ENCODE measurements at places on chromosomes 7 and 10. TPM values are rescaled to one million over a fixed set of nuclear protein-coding genes. Genes with fewer than 3 reads are reported as not detected.

DNA sequence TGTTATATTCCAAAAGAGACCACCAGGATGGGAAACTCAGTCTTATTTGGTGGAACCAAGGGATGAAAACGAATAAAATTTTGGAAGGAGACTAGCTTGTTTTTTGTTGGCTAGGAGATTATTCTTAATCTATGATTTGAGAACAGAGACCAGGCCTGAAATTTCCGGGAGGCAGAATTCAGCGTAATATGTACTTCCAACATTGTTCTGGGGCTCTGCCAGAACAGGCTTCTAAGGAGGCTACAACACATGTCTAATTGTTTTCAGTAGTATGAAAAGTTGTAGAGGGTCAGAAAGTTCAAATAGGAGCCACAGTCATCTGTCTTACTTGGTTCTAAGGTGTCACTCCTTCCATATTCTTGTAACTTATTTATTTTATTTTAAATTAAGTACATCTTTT is 1.7 kb downstream of the DDX21 start:
- no peaks in the 10 kb centered on the region for H3K27me3 ChIP-seq
- H3K27ac ChIP-seq = peak overlapping the region; percentile 98
- H3K4me3 ChIP-seq = peak overlapping the region; percentile 97
- peaks cover 46% of the 10 kb centered on the region for H3K4me1 ChIP-seq
- peaks cover 33% of the 10 kb centered on the region for H3K36me3 ChIP-seq
- DNase-seq = no peak

DNA sequence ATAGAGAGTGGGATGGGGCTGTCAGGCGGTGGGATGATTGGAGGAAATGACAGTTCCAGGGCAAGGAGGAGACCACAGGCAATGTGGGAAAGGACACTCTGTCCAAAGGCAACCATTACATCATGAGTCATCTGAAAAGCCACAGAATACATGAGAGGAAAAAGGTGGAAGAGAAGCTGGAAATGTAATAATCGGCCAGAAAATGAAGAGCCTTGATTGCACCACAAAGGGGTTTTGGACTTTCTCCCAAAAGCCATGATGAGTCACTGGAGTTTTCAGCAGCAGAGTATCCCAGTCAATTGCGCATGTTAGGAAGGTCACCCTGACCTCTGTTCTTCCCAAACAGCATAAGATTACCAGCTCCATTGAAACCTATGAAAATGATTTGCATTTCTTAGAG is 222.0 kb downstream of the LHFPL3 start:
- no peaks in the 10 kb centered on the region for H3K27me3 ChIP-seq
- H3K4me1 ChIP-seq = no peaks in the 10 kb centered on the region
- DNase-seq = no peak
- H3K27ac ChIP-seq = no peak overlapping the region
- no peak overlapping the region for H3K4me3 ChIP-seq

DNA sequence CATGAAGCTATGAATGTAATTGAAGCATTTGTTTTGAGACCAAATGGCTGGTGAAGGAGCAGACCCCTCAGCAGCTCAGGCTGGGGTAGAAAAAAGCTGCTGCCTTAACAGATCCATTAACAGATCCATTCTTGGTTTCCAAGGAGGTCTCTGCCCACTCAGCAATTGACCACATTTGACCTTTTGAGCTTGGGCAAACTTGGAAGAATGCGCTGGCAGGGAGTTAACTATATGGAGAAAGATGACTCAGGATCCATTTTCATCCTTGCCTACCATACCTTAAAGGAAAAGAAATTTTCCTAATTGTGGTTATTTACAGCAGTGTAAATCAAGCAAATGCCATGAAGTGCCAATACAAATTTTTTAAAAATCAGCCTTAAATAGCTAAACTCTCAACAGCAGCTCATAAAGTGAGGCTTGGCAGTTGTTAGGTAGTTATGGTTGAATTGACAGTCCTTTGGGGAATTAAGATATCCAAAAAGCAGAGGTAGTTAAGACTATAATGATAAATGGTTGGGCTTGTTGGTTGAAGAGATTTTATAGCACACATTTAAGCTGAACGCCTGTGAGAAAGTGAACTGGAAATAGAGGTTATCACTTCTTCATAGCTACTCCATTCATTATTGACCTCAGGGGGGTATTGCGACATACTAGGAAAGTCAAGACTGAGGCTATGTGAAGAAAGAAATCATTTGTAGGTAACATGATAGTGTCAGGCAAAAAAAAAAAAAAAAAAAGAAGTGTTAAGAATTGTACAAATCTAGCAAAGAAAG is 83.9 kb downstream of the MKX start:
- H3K4me3 ChIP-seq = no peak overlapping the region
- no peaks in the 10 kb centered on the region for H3K4me1 ChIP-seq
- no peak for DNase-seq
- peaks cover 3% of the 10 kb centered on the region for H3K27me3 ChIP-seq

- peaks cover 42% of the 10 kb centered on the region for H3K27me3 ChIP-seq
- peaks cover 12% of the 10 kb centered on the region for H3K4me1 ChIP-seq
- H3K4me3 ChIP-seq = no peak overlapping the region
- H3K27ac ChIP-seq = no peak overlapping the region
- H3K36me3 ChIP-seq = no peaks in the 10 kb centered on the region
Observed at GRCh38 chr7:137848095-137848494, 1.3 kb upstream of the DGKI start.

DNA sequence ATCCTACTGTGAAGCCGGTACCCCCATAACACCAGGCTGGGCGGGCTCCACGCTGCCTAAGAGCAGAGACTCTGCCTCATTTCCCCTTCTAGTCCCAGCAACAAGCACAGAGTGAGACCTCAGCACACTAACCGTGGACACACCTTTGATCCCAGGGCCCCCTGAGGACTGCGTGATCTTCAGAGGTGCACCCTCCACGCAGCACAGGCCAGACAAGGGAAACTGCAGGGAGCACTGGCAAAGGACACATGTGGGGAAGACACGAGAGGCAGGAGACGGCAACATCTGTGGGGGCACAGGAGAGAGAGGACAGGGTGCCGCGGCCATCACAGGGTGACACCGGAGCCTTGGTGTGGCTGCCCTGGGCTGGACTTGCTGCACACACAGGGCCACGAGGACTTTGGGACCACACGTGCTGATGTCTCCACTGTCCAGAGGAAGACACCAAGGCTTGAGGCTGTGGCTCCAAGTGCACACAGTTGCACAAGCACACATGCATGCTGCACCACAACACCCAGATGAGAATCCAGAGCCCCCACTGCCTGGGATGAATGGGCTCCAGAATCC is 128.8 kb downstream of the PTPRN2 start:
- H3K4me3 ChIP-seq = no peak overlapping the region
- no peaks in the 10 kb centered on the region for H3K4me1 ChIP-seq
- no peaks in the 10 kb centered on the region for H3K27me3 ChIP-seq
- no peaks in the 10 kb centered on the region for H3K36me3 ChIP-seq
- H3K27ac ChIP-seq = no peak overlapping the region

DNA sequence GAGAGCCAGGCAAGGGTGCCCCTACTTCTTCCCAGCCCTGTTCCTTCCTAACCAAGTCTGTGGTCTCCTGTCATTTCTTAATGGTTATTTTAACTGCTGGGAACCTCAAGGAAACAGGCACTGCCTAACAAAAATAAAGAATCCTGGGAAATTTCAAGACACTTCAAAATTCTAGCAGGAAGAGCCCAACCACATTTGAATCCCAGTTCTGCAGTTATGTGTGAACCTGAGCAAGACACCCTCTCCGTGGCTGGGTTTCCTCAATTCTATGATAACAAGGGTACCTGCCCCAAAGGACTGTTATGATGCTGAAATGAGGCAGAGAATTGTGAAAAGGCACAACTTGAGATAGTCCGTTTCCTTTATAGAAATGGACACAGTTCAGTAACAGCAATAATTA is 36.2 kb upstream of the DUSP5 start:
- no peak overlapping the region for H3K4me3 ChIP-seq
- H3K27me3 ChIP-seq = no peaks in the 10 kb centered on the region
- no peaks in the 10 kb centered on the region for H3K36me3 ChIP-seq

- H3K36me3 ChIP-seq = no peaks in the 10 kb centered on the region
- H3K4me1 ChIP-seq = no peaks in the 10 kb centered on the region
- no peak overlapping the region for H3K27ac ChIP-seq
- DNase-seq = no peak
- no peaks in the 10 kb centered on the region for H3K27me3 ChIP-seq
Observed at GRCh38 chr7:90225181-90225580, 13.6 kb downstream of the STEAP2 start.

- no peaks in the 10 kb centered on the region for H3K36me3 ChIP-seq
- H3K4me1 ChIP-seq = no peaks in the 10 kb centered on the region
- no peaks in the 10 kb centered on the region for H3K27me3 ChIP-seq
- H3K4me3 ChIP-seq = no peak overlapping the region
Observed at GRCh38 chr10:19546224-19546623, 270.0 kb upstream of the PLXDC2 start.

- no peak for DNase-seq
- H3K4me3 ChIP-seq = no peak overlapping the region
- no peak overlapping the region for H3K27ac ChIP-seq
Observed at GRCh38 chr10:36679554-36679953, 445.8 kb upstream of the ANKRD30A start.

- no peak overlapping the region for H3K4me3 ChIP-seq
- no peak for DNase-seq
- H3K27me3 ChIP-seq = no peaks in the 10 kb centered on the region
Observed at GRCh38 chr7:130926001-130926691, 192.1 kb upstream of the KLF14 start.

DNA sequence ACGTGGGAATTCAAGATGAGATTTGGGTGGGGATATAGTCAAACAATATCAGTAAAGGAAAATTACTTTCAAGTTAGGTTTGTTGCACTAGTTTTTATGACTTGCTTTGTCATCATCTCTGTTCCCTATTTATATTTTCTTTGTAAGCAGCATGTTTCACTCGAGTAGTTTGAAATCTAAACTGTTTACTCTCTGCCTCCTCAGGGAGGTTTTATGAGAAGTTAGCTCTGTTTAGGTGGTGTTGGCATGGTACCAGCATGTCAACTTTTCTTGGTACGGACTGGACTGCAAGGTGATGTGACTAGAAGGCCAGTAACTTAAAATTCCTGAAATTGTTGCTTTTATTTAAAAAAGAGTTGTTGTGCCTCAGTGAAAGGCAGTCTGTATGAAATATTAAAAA is 59.2 kb upstream of the MTPN start:
- no peaks in the 10 kb centered on the region for H3K4me1 ChIP-seq
- H3K27me3 ChIP-seq = no peaks in the 10 kb centered on the region
- no peak overlapping the region for H3K27ac ChIP-seq
- H3K4me3 ChIP-seq = no peak overlapping the region
- H3K36me3 ChIP-seq = no peaks in the 10 kb centered on the region

DNA sequence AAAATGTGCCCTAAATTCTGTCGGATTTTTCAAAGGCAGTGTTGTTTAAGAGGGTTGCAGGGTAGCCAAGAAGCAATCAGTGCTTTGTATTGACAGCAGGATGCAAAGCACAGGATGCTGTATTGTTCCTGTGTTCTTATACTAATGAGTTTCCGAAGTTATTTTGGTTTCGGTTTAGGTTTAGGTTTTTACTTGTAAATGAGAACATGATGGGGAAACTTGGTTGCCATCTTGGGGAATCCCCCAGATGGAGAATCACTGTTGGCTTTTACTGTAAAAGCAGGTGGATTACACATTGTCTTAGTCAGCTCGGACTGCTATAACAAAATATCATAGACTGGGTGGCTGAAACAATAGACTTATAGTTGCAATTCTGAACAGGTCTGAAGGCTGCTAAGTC is 72.1 kb downstream of the INHBA start:
- H3K36me3 ChIP-seq = no peaks in the 10 kb centered on the region
- no peak for DNase-seq
- no peaks in the 10 kb centered on the region for H3K27me3 ChIP-seq
- no peak overlapping the region for H3K4me3 ChIP-seq

DNA sequence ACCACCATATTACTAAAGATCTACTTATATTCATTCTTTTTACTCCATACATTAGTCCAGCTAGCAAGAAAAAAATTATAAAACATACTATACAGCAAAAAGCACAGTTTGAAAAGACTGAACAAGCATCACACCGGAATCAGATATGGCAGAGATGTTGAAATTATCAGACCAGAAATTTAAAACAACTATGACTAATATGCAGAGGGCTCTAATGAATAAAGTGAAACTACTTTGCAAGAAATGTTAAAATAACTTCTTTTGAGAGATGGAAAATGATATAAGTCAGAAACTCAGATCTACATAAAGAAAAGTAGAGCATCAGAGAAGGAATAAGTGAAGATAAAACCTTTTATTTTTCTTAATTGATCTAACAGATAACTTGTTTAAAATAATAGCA is 50.9 kb downstream of the SGCE start:
- no peak for DNase-seq
- H3K27ac ChIP-seq = no peak overlapping the region
- H3K27me3 ChIP-seq = no peaks in the 10 kb centered on the region
- H3K4me3 ChIP-seq = no peak overlapping the region
- no peaks in the 10 kb centered on the region for H3K4me1 ChIP-seq
- H3K36me3 ChIP-seq = no peaks in the 10 kb centered on the region

DNA sequence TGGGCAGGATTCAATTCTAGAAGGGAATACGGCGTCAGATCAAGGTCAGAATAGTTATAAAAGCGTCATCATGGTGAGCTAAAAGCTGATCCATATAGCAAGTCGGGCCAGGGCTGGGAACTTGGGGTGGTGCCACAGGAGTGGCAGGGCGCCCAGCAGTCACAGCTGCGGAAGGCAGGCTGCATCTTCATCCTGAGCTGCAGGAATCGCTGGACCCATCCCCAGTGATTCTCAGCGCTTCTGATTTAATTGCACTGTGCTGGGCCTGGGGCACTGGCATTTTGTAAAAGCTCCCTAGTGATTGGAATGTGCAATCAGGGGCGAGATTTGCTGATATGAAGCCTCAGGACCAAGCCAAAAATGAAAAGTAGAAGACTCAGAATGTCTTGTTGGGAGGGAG is 135.3 kb downstream of the CTTNBP2 start:
- no peak for DNase-seq
- no peaks in the 10 kb centered on the region for H3K36me3 ChIP-seq
- no peaks in the 10 kb centered on the region for H3K27me3 ChIP-seq
- H3K4me3 ChIP-seq = no peak overlapping the region

GRCh38 chr7:30594048-30594539 is 584 bp upstream of the GARS1 start:
- H3K27ac ChIP-seq = peak overlapping the region; percentile 90
- H3K36me3 ChIP-seq = peaks cover 7% of the 10 kb centered on the region
- H3K27me3 ChIP-seq = no peaks in the 10 kb centered on the region
- peak overlapping the region; percentile 85 for H3K4me3 ChIP-seq

DNA sequence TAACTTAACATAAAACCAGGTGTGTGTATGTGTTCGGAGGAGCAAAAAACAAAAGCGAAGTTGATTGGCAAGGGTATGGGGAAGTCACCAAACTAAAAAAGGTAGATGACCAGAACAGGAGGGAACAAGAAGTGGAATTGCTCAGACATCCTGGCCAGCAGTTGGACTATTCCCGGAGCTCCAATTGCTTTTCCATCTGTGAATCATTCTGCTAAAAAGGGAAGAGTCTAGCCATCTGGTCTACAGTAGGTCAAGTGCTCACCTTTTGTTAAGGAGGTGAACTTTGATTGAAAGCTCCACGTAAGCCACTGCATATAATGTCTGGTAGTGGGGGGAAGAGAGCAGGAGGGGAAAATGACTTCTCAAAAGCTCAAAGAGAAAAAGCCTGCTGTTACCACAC is 50.0 kb upstream of the BET1 start:
- DNase-seq = no peak
- H3K27ac ChIP-seq = no peak overlapping the region
- no peaks in the 10 kb centered on the region for H3K4me1 ChIP-seq

Gene WDFY4
- 2.5 TPM for total RNA-seq

Gene GPR141
- total RNA-seq = not detected

Gene OR2A5
- not detected for total RNA-seq

Gene DLG5
- 7.1 TPM for total RNA-seq

Gene HTR5A
- not detected for total RNA-seq

Gene TRIM50
- not detected for total RNA-seq

Gene MBL2
- total RNA-seq = not detected

Gene CALD1
- total RNA-seq = not detected

Gene RPEL1
- not detected for total RNA-seq

Gene SFXN4
- 7.8 TPM for total RNA-seq

Data from CD4-positive, alpha-beta T cell (primary cell).